ENCODE measurements at places on chromosomes 7 and 10.

DNA sequence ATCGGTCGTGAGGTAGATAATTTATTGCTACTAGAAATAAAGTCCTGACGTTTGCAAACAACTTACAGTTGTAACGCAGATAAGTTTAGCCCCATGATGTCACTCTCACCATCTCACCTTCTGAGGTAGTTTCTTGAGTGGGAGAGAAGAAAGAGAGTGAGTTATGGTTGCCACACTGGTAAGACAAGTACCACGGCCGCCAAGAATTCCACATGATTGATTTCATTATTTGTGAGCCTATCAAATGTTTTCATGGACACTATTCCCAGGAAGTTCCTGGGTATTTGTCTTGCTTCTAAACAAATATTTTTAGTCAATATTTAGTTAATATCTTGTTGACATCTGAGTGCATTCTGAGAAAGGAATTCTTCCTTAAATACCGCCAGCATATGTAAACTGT, 339.4 kb upstream of the KIAA1217 start:
- DNase-seq = no peak

DNA sequence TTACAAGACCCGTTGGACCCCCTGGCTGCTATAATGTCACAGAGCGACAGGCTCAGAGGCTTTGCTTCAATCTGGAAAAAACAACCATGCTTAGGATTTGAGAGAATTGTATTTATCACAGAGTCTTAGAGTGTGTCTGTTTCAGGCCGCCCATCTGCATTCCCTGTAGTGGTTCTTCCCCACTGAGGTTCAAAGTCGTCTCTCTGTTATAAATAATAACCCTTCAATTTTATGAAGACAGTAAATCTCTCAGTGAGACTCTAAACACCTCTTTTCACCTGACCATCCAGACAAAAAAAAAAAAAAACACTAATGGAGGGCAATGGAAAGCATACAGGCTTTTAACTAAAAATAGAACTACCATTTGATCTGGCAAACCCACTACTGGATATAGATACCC, 565.4 kb upstream of the AUTS2 start:
- DNase-seq = no peak

GRCh38 chr10:17115683-17116082, 13.9 kb downstream of the CUBN start:
- no peak for DNase-seq

DNA sequence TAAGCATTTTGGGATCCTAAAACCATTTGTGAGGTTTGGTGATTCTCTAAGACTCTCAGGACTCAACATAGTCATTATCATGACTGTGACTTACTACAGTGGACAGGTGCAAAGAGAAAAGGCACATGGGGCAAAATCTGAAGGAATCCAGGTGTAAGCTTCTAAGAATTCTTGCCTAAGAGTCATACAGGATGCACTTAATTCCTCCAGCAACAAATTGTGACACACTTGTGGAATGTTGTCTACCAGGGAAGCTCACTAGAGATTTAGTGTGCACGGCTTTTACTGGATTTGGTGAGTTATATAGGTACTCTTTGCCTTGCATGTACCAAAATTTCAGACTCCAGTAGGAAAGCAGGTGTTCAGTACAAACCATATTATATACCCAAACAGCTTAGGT, 47.9 kb downstream of the WAC start:
- DNase-seq = no peak

DNA sequence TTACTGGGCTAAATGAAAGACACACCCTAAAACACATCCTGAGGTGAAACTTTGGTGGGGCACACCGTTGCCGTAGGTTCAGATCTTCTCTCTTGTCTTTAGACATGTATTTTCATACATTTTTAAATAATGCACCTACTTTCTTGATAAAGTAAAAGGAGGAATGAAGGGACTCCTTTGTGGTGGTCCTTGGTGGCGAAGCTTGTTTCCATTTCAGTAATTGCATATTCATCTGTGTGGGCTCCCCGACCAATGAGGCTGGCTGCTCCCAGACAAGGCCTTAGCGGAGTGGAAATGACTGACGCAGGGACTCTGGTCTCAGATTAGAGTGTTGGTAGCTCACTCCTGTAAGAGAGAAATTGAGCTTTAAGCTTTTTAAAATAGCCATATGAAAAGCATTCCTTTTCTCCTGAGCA, 815 bp downstream of the CCSER2 start:
- DNase-seq = peak; percentile 8

DNA sequence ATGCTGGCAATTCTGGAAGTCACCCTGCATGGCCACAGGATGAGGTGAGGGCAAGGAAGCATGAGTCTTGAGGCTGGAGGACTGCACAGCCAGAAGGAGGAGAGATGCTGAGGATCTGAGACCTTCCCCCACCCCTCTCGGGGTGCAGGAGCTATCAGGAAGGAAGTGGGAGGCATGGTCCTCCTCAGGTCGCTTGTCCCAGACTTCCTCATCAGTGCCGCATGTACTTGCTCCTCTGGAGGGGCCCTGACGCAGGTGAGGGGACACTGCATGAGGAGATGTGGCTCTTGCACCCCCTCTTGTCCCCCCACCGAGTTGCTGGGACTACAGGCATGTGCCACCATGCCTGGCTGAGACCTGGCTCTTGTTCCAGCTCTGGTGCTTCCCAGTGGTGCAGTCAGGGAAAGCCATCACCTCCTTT, 5.7 kb upstream of the ZMIZ1 start:
- no peak for DNase-seq

GRCh38 chr7:124779194-124779593, 13.6 kb upstream of the GPR37 start:
- no peak for DNase-seq

DNA sequence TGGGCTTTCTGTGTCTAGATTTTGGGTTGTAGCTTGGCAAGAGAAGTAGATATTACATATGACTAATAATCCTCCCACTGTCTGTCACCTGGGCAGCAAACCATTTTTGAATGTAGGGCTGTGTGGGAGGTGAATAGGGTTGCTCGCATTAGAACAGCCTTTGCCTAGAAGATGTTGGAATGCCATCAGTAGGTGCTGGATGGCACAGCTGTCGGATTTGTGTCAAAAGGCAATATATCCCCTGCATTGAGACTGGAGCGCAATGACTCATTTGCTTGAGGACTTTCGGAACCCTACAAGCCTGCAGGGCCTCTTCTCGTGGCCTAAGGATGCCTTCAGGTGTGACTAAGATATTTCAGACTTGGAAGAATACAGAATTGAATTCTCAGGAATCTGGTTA, 323.8 kb downstream of the GPR158 start:
- no peak for DNase-seq

GRCh38 chr10:69446650-69447151, 4.6 kb upstream of the TSPAN15 start:
- no peak for DNase-seq

- no peak for DNase-seq
Measured at GRCh38 chr7:64687249-64687648, 21.3 kb downstream of the ZNF107 start.

DNA sequence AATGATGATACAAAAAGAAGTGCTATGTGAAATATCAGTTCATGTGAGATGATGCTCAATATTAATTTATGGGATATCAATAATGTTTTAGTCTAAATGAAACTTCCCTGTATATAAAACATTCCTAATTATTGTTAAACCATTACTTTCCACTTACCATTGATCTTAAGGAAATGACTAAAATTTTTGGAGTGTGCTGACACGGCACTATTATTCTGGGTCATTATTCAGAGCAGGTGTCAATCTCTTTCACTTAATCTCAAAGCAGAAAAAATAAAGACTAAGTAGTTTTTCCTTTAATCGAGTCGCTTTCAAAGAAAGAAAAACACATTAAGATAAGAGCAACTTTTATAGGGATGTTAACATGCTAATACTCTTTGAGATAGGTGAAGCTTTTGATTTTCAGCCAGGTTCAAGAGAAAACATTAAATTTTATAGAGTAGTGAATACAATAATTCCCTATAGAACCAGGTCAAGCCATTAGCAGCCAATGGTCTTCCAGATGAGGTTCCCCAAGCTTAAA, 11.4 kb upstream of the CREB5 start:
- no peak for DNase-seq

DNA sequence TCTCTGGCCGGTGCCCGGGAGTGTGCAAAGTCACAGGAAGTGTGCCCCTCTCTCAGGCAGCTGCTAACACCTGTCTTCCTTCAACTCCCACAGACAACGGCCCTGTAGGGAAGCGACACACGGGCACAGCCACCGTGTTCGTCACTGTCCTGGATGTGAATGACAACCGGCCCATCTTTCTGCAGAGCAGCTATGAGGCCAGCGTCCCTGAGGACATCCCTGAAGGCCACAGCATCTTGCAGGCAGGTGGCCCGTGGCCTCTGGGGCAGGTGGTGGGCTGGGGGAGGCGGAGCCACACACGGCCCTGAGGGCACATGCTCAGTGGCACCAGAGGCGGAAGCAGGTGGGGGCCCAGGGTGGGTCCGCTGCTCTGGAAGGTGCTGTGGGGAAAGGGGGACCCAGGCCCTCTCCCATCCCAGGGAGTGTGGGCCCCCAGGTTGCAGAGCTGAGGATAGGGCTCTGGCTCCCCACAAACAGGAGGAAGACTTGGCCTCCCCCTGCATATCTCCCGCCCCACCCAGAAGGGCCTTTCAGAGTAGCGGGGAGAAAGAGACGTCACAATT, 6.9 kb downstream of the C10orf105 start:
- no peak for DNase-seq

- DNase-seq = no peak
Measured at GRCh38 chr10:2700626-2701305, 366.6 kb upstream of the PFKP start.

GRCh38 chr7:14505906-14506305, 396.6 kb downstream of the DGKB start:
- no peak for DNase-seq

GRCh38 chr10:78627254-78627795, 441.4 kb upstream of the ZMIZ1 start:
- DNase-seq = no peak

DNA sequence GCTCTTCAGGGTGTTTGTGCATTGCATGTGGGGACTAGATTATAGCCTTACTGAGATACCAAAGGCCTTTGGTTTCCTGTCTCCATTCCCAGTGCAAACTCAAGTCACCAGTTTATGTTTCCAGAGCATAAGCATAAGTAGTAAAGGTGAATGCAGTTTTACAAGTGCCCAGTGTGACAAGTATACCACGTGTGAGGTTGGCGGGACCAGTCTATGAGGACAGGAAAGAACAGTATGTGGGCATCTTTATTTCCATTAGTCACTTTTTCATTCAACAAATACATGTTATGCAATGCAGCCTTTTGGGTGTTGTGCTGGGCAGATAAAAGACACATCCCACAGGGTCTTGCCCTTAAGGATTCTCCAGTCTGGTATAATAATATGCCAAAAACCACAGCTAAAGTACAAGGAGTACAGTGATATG, 146.5 kb downstream of the ARID5B start:
- no peak for DNase-seq
